ENCODE measurements at places on chromosomes 7 and 10. TPM values are rescaled to one million over a fixed set of nuclear protein-coding genes. Genes with fewer than 3 reads are reported as not detected.

Gene REPIN1
- total RNA-seq, result 74.3 TPM

Gene SEC61G
- 69.3 TPM for total RNA-seq

Gene CUBN
- 1.1 TPM for total RNA-seq

Gene FKBP6
- not detected for total RNA-seq

Gene MRM2
- total RNA-seq, result 15.3 TPM

Gene KMT2C
- total RNA-seq, result 61.2 TPM

Gene PRF1
- total RNA-seq, result 2.5 TPM

Gene VWDE
- total RNA-seq, result 0.26 TPM

Gene INA
- not detected for total RNA-seq

Gene ASIC3
- 8.7 TPM for total RNA-seq

Gene LIPA
- 20.6 TPM for total RNA-seq

Gene HECW1
- total RNA-seq, result 0.17 TPM

Gene TMEM243
- 45.4 TPM for total RNA-seq

DNA sequence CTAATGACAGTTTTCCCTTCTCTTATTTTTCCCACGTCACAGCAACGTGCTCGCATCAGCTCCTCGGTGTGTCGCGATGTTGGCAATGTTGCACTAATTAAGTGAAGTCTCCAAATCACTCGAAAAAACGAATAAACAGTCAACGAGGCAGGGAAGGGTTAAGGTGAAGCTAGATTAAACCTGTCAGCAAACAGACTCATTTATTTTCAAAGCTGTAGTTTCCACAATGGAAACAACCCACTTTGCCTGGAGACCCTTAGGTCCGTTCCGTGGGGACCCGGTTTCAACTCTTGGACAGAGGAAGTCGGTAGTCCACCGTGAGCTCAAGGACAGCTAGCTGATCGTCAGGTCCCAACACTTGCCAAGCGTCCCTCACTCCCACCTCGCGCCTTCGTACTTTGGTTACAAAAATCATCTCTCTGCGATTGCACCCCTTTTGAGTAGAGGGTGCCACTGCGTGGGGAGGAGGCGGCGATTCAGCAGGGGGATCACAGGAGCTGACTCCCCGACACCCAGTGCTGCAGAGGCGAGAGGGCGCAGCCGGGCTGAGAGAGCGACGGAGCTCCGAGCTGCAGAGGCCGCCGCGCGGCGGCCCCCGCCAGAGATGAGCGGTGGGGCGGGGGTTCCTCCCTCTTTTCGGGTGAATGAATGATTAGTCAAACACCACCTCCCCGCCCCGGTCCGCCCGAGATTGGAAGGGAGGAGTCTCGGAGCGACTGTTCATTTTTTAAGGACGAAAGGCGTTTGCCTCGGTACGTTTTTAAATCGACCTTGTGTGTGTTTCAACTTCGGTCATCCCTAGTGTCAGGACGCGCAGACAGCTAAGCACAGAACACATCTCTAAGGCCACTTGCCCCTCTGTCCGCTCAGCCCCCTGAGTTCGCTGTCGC lies 1.3 kb upstream of the BMPER start:
- DNase-seq, result no peak

DNA sequence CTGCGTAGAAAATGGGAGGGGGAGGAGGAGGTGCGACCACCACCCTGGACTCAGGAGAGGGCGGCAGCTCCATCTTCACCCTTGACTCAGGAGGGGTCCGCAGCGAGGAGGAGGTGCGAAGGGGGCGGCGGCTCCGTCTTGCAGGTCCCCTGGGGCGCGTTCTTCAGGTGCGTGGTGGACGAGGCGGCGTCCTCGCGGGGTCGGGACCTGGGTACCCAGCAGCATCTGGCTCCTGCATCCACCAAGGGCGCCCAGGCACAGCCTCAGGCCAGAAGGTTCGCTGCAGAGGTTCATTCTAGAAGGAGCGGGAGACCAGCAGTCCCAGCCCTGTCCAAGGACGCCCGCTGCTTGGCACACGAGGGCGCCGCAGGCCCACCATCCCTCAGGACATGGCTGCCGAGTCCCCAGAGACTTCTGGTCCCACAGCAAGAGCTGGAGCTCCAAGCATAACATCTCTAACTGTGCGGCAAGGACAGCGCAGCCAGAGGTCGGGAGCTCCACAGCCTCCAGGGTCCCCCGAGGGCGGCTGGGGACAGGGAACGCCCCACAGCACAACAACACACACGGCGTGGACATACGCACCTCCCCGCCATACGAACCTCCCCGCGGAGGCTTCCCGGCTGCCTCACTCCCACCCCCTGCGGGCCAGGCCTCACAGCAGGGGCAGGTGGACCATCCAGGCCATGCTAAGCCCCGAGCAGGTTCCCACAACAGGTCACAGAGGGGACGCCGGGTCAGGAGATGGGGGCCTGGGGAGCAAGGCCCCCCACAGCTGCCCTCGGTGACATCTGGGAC lies 16.8 kb upstream of the DPYSL4 start:
- DNase-seq, result no peak

DNA sequence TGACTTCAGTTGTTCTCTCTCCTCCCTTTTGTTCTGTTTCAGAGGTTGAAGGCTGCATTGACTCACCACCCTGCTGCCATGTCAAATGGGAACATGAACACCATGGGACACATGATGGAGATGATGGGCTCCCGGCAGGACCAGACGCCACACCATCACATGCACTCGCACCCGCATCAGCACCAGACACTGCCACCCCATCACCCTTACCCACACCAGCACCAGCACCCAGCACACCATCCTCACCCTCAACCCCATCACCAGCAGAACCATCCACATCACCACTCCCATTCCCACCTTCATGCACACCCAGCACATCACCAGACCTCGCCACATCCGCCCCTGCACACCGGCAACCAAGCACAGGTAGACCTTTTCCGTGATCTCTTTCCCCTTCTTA lies 154.0 kb downstream of the TRIL start:
- no peak for DNase-seq

DNA sequence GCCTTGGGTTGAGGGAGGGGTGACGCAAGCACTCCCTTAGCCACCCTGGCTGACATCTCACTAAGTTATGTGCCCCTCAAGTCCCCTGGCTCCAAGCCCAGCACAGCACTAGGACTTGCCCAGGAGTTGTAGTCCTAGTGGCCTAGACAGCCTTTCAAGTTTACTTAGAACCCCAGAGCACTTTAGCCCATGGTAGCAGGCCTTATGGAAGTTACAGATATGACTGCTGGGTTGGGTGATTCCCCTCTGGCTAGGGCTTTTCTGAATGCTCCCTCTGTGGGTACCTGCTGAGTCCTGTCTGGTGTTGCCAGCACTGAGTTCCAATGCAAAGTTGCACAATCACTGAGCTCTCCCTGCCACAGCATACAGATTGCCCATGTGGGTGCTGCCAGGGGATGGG lies 83.2 kb downstream of the AHCYL2 start:
- no peak for DNase-seq

DNA sequence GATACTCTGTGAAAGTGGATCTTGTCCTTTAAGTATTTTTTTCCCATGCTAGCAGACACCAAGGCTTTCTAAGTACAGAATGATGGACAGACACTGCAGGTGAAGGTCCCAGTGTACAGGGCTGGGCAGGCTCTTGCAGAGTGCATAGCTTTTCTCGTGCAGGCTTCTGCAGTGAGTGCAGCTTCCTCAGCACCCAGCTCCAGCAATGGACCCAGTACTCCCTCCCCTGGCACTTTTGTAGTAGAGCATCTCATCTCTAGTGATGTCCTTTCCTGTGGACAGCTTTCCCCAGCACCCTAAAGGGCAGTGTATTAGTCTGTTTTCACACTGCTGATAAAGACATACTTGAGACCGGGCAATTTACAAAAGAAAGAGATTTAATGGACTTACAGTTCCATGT lies 104.3 kb downstream of the CUL2 start:
- DNase-seq, result no peak

DNA sequence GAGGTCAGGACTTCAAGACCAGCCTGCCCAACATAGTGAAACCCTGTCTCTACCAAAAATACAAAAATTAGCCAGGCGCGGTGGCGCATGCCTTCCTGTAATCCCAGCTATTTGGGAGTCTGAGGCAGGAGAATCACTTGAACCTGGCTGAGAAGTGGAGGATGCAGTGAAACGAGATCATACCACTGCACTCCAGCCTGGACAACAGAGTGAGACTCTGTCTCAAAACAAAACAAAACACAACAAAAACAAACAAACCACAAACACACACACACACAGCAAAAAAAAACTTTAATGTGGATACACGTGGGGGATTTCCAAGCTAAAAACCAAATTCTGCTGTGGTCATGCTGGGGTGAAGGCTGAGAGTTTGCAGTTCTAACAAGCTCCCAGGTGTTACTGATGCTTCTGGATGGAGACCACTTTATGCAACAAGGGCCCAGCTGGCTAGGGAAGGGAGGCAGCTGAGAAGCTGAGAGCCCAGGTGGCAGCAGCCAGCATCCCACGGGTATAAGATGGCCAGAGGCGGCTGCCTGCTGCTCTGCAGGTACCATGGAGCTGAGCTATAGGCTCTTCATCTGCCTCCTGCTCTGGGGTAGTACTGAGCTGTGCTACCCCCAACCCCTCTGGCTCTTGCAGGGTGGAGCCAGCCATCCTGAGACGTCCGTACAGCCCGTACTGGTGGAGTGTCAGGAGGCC lies at the start of gene ZP3:
Gene ZP3 (plus strand): TSS at position 538 of the 699 bp plus-strand sequence. CDS start 15 bp downstream, at position 553.
- DNase-seq, result no peak

- DNase-seq, result no peak
Observed at GRCh38 chr10:19048489-19048888, at the start of gene MALRD1. Gene MALRD1 (plus strand): TSS chr10:19048801. CDS start chr10:19048939, 138 bp downstream.

GRCh38 chr10:24553051-24553612 lies 170.6 kb downstream of the ARHGAP21 start:
- DNase-seq, result no peak

DNA sequence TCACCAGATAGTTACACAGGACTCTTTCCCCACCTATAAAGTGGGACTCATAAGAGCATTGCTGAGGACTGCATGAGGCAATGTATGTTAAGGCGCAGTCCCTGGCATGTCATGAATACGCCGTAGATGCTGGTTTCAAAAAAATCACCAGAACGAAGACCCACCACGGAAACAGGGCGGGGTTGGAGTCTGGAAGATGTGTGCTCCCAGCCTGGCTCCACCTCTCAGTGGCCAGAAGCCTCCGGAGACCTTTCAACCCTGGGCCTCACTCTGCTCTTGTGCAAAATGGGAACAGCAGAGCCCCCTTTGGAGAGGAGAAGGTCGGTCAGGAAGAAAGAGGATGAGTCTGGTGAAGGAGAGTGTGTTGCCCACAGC lies 12.4 kb upstream of the ZMIZ1 start:
- DNase-seq, result peak; percentile 45

DNA sequence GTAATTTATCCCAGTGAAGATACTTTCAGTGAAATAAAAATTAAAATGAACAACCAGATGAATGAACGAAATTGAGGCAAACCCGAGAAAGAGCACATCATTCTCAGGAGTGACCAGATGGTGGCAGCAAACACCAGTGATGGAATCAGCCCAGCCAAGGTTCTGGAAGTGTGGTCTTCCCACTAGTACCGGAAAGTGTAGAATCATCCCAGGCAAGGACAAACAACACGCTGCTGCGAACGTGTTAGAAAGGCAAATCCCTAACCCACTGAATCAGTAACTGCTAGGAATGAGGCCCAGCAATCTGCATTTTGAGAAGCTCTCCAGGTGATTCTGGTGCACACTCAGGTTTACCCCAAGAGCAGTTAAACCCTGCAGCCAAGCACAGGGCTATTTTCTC lies 15.5 kb upstream of the SLC18A3 start:
- DNase-seq, result no peak

GRCh38 chr7:90582164-90582563 lies 14.0 kb upstream of the CDK14 start:
- no peak for DNase-seq

GRCh38 chr10:104678658-104679057 lies 37.6 kb downstream of the SORCS3 start:
- DNase-seq, result no peak

DNA sequence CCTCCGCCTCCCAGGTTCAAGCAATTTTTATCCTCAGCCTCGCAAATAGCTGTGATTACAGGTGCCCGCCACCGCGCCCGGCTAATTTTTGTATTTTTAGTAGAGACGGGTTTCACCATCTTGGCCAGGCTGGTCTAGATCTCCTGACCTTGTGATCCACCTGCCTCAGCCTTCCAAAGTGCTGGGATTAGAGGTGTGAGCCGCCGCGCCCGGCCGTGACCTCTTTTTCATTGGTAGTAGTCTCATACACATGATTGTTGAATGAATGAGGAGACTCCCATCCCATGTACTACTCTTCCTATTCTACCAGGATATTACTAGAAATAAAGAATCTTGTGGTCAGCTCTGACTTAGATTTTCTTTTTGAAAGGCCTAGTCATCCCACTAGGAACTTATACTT lies 56.8 kb downstream of the ARID5B start:
- DNase-seq, result no peak
